ENCODE measurements at places on chromosomes 5 and 9.
A peak's percentile ranks its signal among the peaks of the same experiment; 100 is the strongest.

- ATAC-seq = no peak
Observed at GRCh38 chr9:79980432-79980831, 408.7 kb downstream of the TLE4 start.

DNA sequence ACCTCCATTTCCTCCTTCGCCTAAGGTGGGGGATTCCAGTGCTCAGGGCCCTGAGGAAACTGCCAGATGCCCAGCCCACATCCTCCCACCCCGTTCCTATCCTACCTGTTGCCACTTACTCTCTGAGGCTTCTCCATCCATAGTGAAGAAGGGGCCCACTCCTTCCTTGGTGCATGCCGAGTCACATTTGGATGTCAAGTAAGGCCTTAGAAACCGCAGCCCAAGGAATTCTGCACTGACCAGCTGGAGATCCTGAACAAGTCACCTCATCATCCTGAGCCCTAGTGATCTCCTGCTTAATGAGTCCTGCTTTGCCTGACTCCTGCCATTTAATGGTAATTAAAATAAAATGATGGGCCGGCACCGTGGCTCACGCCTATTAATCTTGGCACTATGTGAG is 6.7 kb upstream of the TNIP1 start:
- ATAC-seq = no peak

- no peak for ATAC-seq
Observed at GRCh38 chr5:77329664-77330430, 119.4 kb downstream of the PDE8B start.

DNA sequence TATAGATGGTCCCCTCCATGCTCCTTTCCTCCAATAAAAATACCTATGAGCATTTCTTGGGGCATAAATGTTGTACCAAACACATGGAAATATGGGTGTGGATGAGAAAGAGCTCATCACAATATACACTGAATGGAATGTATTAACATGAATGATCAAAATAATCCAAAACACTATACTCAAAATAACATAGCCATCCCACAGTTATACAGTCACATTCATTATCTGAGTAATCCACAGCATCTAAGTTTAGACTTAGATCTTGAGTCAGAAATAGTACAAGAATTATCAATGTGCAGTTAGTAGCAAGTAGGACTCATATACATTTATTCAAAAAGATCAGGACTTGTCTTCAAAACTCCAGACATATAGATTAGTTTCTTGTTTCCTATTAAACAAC is 175.2 kb upstream of the NREP start:
- peak; percentile 58 for ATAC-seq

DNA sequence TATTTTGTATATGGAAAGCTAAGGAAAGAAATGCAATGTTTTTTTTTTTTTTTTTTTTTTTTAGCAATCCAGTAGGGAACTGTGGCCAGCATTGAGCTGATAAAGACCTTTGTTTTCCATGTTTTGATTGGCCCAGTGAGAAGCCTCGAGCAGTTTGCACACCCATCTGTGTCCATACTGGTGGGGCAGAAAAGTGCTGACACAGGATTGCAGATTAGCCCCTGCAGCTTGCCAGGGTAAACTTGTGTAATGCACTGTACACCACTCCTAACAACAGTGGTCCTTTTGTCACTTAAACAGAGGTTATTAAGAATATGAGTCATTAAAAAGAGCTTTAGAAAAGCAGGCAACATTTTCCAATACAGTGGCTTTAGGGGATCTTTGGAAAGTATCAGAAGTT is 132.8 kb upstream of the CDKN2B start:
- no peak for ATAC-seq

- ATAC-seq = no peak
Observed at GRCh38 chr5:172417130-172417841, 37.0 kb downstream of the SH3PXD2B start.

DNA sequence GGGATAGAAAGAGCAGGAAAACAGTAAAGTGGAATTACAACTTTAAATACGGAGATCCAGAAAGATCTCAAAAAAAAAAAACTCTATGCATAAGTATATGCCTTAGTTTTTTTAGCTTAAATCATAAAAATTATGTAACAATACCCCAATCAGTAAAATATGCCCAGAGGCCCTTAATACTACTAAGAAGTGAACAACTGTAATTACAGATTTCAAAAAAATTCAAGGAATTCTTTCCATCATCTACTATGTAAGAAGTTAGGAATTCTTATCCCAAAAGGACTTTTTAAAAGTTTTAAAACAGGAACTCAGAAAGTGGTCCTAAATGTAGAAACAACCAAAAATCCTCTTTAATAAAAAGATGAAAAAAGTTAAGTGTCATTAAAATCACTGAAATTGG is 111.3 kb downstream of the SSBP2 start:
- ATAC-seq = peak; percentile 53

DNA sequence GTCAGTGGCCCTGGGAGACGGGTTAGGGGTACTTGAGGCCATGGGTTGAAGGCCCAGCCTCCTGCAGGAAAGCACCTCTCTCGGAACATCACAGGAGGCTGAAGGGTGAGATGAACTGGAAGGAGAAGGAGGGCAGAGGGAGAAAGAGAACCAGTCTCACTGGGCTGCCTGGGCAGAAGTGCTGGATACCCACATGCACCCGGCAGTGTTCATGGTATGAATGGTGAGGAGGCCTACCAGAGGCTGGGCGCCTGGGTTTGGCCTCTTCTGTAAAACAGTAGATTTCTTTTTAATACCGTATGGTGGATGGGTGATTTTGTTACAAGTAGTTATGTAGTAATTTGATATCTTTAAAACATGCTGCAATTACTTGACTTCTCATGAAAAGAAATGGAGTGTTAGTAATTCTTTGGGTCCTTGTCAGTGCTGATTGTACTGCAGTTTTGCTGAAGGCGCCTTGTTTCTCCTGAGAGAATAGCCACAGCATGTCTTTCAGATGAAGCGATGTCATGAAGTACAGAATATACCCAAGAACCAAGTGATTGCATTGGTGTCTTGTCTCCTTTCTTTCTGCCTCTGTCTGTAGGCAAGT is 258.6 kb downstream of the FANCC start:
- peak; percentile 3 for ATAC-seq

GRCh38 chr5:157484768-157485167 is 24.8 kb downstream of the NIPAL4 start:
- ATAC-seq = no peak

DNA sequence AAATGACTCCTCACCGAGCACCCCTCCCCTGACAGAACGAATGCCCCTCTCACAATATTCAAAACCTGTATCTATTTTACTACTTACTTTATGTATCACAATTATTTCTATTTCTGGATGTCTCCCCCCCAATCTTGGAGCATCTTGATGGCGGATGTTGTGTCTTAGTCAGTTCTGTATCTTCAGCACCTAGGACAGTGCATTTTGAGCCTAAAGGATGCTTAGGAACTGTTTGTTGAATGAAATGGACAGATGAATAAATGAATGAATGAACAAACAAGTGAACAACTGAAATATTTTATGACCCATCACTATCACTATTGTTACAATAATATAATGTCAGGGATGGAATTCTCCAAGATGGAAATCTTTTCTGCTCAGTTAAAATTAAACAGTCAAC is 295.7 kb downstream of the DNAH5 start:
- no peak for ATAC-seq

DNA sequence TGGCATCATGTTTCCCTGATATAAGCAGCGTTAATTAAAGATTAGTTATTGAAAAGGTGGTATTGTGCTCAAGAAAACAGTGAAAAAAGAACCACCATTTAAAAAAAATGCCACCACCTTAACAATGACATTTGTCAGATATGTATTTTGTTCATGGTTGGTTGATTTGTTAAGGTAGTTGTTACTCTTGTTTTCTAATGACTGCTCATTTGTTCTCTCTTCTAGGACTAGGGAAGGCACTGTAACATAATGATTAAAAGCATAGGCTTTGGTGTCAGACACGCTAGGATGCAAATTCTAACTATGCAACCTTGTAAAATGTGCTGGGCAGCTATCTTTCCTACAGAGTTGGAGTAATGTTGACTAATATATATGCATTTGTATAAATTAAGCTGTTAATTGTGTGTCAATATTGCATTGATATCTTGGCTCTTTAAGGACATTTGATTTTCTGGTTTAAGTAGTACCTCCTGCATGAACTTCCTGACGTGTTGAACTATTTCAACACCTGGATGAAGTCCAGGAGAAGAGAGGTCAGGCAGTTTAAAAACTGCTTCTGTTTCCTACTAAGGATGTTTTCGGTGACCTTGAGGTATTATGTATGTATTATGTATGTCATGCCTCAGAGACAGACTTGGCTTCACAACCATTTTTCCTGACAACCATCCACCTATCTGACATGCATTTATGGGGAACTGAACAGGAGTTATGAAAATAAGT is 77.8 kb downstream of the MUSK start:
- no peak for ATAC-seq

- no peak for ATAC-seq
Observed at GRCh38 chr5:66519626-66520025, 76.6 kb upstream of the MAST4 start.

DNA sequence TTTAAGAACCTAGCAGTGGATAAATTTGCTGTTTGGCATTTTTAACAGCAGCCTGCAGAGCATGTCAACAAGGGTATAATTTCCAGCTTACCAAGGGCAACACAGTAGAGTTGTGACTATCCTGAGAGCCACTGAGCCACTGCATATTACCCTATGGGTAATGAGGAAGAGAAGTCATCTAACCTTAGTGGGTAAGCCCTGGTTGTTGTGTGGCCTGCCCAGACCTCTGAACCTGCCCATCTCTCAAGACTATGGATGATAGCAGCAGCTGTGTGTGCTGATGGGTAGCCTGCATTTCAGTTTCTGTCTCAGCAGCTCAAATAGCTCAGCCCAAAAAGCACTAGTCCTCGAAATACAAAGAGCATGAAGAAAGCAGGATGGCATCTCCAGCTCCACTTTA is 56.1 kb upstream of the PIP5K1B start:
- no peak for ATAC-seq
